ENCODE measurements at places on chromosomes 12 and 14. TPM values are rescaled to one million over a fixed set of nuclear protein-coding genes. Genes with fewer than 3 reads are reported as not detected.
A peak's percentile ranks its signal among the peaks of the same experiment; 100 is the strongest.

DNA sequence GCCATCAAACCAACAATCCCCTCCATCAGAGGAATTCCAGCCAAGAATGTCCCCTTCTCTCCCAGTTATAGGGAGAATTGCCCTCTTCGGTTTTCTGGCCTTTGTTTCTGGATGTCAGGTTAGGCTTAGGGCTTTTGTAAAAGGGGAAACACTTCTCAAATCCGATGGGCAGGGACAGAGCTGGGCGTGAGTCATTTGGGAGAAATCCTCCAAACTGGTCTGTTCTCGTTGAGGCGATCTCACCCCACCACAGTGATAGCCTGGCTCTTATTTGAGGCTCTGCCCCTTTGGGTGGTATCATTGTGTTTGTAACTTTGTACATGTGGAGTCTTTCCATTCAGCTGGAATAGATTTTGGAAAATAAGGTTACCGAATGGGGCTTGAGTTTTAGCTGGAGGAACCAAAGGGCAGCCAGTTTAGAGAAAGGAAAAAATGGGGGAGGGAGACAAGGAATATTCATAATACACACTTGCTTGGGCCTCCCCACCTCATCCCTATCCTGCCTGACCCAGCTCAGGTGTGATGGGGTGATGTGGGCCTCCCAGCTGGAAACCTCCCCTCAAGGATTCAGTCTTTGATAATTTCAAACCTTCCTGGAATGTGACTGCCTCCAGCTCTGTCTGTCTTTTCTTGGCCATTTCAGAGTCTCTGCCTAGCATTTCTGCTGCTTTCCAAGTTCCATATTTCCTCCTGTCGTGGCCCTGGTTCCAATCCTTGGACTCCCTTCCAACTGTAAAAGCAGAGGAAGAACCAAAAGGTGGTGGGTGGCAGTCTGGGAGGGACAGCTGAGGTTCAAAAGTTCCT is 7.5 kb downstream of the HOXC4 start:
- no peak for DNase-seq

- DNase-seq = no peak
Measured at GRCh38 chr12:68630598-68630997, 19.9 kb downstream of the RAP1B start.

DNA sequence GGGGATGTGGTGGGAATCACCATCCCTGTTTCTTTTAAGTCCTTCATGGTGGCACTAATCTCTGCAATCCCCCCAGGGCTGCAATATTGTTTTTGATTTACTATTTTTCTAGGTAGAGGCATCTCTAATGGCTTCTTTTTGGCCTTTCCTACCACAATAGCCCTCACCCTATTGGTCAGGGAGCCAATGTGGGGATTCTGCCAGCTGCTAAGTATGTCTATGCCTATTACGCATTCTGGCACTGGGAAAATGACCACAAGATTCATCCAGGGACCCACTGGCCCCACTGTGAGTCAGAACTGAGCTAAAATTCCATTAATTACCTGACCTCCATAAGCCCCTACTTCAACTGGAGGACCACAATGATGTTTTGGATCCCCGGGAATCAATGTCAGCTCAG is 15.9 kb upstream of the GLIPR1L2 start:
- DNase-seq = no peak

- no peak for DNase-seq
Measured at GRCh38 chr14:58899317-58899713, 261.6 kb downstream of the DACT1 start.

GRCh38 chr12:24864796-24865125 is 84.1 kb downstream of the BCAT1 start:
- no peak for DNase-seq

DNA sequence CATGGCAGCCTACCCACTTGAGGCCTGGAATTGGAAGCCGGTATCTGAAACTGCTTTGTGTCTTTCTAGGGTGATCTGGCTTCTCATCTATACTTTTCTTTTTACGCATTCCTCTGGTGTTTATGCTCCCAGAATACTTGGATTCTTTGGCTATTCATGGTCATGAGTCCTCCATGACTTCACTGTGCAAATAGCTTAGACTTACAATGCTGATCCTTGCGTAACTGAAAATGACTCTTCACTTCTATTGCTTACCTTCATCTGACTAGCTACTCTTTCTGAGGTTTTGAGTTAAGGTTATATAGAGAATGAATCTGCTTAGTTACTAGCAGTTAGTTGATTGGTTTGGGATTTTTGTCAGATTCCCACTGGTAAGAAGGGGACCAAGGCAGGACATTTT is 121.7 kb upstream of the NOVA1 start:
- DNase-seq = no peak

GRCh38 chr14:99264691-99265450 is 7.1 kb downstream of the BCL11B start:
- peak; percentile 34 for DNase-seq

DNA sequence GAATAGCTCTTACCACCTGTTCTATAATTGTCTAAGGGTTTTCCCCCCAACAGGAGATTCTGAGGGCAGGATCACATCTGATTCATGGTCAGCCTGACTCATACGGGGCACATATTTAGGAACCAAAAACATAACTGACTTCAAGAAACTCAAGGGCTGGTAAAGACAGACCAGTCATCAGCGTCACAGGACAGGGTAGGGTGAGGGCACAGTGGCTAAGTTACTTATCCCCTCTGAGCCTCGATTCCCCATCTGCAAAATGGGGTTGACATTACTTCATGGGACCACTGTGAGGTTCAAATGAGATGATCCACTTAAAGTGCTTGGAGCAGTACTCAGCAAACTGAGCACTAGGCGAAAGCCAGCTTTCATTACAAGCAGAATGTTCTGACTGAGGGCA is 606 bp downstream of the CINP start:
- no peak for DNase-seq

GRCh38 chr12:13436696-13437391 is 240.3 kb downstream of the EMP1 start:
- DNase-seq = no peak

- no peak for DNase-seq
Measured at GRCh38 chr14:51823706-51824105, 36.7 kb upstream of the GNG2 start.

DNA sequence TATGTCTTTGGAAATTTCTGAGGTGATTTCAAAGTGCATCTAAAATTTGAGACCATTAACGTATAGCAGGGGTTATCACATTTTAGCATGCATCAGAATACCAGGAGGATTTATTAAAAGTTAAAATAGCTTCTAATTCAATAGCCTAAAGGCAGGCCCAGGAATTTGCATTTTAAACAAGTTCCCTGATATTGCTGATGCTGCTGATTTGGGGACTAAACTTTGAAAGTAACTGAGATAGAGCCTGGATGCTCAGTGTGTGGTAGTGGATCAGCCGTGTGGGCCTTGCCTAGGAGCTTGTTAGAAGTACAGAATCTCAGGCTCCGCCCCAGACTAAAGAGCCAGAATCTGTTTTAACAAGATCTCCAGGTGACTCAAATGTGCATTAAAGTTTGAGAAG is 375.0 kb upstream of the FBXO33 start:
- no peak for DNase-seq

DNA sequence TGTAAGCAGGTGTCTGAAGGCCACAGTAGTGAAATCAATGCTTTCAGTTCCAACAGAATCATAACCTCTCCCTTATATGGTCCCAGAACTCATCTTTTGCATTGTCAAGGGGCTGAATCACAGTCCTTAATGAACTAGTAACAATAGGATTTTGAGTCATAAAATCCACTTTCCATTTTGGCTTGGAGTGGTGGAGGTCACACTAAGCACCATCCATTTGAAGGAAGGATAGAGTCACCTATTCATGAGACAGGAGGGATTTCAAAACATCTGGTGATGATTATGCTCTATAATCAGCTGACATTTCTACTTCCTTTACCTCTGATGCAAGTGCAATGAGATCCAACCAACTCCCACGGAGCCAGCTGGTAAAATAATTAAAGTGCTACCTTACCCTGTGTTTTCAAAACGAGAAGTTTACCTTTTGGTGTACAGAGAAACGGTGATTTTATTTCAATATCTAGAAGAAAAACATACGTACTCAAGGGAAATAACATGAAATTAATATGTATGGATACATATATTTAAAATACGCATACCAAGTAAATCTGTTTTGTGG is 59.1 kb downstream of the TMEM132D start:
- no peak for DNase-seq

GRCh38 chr14:77579780-77580179 is 36.7 kb downstream of the SPTLC2 start:
- no peak for DNase-seq

- DNase-seq = peak; percentile 8
Measured at GRCh38 chr12:48183876-48184548, 568 bp downstream of the CCDC184 start.

GRCh38 chr12:5492562-5492961 is 60.7 kb downstream of the NTF3 start:
- DNase-seq = no peak

GRCh38 chr12:91276509-91276908 is 93.9 kb upstream of the DCN start:
- no peak for DNase-seq

- no peak for DNase-seq
Measured at GRCh38 chr14:99891900-99892299, 98.7 kb downstream of the EML1 start.

DNA sequence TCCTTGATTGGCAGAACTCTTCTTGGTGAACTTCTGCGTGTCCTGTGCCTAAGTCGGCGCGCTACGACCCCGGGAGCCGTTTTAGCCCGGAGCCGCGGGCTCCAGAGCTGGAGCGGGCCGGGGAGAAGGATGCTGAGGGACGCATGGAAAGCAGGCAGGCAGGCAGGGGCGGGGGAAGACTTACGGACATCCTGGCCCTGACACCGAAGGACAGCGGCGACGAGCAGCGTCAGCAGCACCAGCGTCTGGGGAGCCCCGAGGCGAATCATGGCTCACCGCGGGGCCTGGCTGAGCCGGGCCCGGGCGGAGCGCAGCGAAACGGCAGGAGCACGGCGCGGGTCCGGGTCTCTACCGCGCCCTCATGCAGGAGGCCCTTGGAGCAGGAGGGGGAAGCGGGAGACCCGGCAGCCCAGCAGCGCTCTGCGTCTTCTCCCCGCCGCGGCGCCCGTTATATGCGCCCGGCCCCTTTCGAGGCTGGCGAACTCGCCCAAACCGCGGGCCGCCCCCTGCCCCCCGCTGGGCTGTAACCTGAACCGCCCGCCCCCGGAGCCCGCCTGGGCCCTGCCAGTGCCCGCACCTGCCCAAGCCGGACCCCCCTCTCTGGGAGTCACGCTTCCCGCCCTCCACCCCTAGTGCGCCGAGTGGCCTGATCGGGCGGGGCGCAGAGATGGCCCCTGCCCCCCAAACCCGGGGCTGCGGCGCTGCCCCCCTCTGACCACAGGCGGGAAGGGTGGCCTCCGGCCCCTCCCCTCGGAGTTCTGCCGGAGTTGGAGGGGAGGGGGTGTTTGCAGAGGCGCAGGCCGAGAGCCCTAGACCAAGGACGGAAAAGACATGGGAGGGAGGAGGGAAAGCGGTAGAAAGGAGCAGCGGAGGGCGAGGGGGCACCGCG is at the start of gene COL2A1:
COL2A1 (minus strand) TSS at position 424 of the 889 bp plus-strand sequence; CDS start at position 269, 155 bp downstream.
- no peak for DNase-seq

GRCh38 chr14:39491134-39491571 is 58.9 kb upstream of the FBXO33 start:
- DNase-seq = peak; percentile 5

DNA sequence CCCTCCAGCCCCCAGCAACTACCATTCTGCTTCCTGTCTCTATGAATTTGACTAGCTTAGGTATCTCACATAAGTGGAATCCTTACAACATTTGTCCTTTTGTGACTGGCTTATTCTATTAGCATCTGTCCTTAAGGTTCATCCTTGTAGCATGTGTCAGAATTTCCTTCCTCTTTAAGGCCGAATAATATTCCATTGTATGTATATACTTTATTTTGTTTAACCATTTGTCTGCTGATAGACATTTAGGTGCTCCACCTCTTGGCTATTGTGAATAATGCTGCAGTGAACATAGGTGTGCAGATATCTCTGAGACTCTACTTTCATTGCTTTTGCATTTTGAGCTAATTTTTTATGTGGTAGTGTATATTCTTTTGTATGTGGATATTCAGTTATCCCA is 75.7 kb downstream of the SPATS2 start:
- no peak for DNase-seq

GRCh38 chr12:92185052-92185451 is 39.4 kb upstream of the BTG1 start:
- DNase-seq = peak; percentile 61

DNA sequence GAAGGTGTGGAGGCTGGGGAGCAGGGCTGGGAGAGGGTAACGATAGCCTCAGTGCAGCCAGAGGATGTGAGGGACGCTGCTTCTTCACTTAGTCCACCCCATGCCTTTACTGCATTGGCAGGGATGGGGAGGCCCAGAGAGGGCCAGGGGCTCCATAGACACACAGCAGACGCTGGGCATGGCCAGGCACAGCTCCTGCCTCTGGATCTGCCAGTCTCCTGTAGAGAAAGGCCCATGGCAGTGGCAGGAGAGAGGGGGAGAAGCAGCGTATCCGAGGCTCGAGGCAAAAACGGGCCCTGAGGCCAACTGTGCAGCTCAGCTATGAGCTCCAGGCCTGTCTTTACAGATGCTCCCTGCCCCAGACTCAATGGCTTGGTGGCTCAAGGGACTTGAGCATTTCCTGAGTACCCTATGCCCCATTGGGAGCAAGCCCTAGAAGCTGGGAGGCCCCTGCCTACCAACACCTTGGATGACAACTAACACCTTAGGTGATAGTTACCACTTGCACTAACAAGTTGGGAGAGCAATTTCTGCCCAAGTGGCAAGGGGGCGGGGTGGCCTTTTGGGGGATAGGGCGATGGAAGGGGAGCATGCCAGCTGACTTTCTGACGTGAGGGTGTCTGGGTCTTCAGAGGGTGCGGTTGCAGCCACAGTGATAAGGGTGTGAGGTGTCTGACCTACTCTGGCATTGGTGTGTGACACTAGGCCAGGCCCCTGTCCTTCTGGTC is 5.0 kb upstream of the LBHD2 start:
- no peak for DNase-seq

LDHB gene
- 1,306 TPM for total RNA-seq

SMAGP gene
- 3.9 TPM for total RNA-seq

SLC8A3 gene
- not detected for total RNA-seq

HHIPL1 gene
- not detected for total RNA-seq

TAS2R9 gene
- not detected for total RNA-seq

BCL2L14 gene
- 0.97 TPM for total RNA-seq

NFYB gene
- 24.4 TPM for total RNA-seq

ZDHHC22 gene
- total RNA-seq = not detected

RNASE1 gene
- total RNA-seq = 1.8 TPM

GALNT9 gene
- not detected for total RNA-seq
